ENCODE measurements at places on chromosomes 16 and 17.

DNA sequence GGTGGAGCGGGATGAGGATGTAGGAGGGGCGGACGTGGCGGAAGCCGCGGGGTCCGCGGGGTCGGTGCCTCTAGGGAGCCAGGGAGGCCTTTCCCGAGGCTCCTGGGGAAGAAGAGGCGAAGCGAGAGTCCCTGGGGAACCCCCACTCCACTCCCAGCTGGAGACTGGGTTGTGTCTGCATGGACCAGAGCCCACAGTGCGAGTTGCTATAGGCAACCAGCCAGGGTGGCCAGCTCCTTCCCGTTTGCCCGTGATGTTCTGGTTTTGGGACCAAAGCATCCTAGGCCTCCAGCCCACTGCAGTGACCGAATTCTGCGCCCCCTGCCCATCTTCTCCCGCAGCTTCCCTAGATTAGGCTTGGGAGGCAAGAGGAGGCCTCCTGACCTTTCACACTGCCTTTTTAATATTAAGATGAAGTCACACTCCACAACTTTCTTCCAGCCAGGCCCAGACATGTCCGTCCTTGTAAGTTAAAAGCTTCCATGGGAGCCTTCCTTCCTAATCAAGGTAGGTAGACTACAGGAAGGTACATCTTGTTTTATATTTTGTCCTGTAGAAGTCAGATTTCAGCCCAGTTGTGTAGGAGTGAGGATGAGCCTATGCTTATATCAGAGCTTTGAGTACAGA lies 469 bp downstream of the AMZ2 start:
- DNase-seq: peak; percentile 87

GRCh38 chr17:80603396-80603795 lies 58.8 kb downstream of the RPTOR start:
- DNase-seq: no peak

GRCh38 chr16:85238233-85238647 lies 126.0 kb upstream of the CIBAR2 start:
- peak; percentile 96 for DNase-seq

GRCh38 chr16:59342669-59343068 lies 608.6 kb upstream of the GOT2 start:
- DNase-seq: no peak

- no peak for DNase-seq
These were observed 2.6 kb upstream of the SOX15 start for GRCh38 chr17:7592422-7593021.

GRCh38 chr17:830381-830780 lies 48.2 kb downstream of the MRM3 start:
- no peak for DNase-seq

DNA sequence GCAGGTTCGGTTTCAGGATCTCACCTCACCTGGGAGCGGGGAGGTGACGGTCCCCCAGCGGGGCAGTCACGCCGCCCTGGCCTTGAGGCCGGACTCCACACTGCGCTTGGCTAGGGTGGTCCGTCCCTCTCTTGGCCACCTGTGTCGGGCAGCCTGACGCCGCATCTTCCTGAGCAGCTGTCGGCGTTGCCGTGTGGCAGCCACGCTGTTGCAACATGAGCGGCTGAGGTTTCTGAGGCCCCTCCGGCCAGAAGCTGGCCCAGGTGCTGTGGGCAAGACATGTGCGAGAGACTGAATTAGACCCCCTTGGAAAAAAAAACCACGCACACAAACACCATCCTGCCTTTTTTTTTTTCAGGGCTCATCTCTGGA lies 49.2 kb downstream of the IRF8 start:
- DNase-seq: no peak

- no peak for DNase-seq
These were observed 143.9 kb downstream of the CMIP start for GRCh38 chr16:81588326-81589081.

DNA sequence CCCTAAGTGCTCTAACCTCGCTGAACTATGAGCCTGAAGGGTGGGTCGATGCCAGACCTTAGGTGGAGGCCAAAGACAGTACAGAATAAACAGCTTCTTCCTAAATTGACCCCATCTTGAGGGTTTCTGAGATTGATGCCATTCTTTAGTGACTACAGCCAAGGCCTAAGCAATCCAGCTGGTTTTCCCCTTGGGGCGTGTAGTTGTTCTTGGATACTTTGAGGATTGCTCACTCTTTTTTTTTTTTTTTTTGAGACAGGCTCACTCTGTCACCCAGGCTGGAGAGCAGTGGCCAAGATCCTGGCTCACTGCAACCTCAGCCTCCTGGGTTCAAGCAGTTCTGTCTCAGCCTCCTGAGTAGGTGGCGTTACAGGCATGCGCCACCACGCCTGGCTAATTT lies 2.0 kb downstream of the OVCA2 start:
- no peak for DNase-seq

GRCh38 chr16:81432937-81433557 lies 11.6 kb upstream of the CMIP start:
- no peak for DNase-seq

GRCh38 chr17:6052926-6053325 lies 17.3 kb upstream of the WSCD1 start:
- DNase-seq: no peak

GRCh38 chr16:55252577-55252976 lies 71.4 kb upstream of the IRX6 start:
- no peak for DNase-seq

- no peak for DNase-seq
These were observed 2.8 kb upstream of the SLFN11 start for GRCh38 chr17:35376245-35376644.

GRCh38 chr16:21663889-21664647 lies at the start of gene OTOA:
OTOA (plus strand) TSS chr16:21663968; CDS start chr16:21678515, 14,547 bp downstream.
- DNase-seq: no peak

DNA sequence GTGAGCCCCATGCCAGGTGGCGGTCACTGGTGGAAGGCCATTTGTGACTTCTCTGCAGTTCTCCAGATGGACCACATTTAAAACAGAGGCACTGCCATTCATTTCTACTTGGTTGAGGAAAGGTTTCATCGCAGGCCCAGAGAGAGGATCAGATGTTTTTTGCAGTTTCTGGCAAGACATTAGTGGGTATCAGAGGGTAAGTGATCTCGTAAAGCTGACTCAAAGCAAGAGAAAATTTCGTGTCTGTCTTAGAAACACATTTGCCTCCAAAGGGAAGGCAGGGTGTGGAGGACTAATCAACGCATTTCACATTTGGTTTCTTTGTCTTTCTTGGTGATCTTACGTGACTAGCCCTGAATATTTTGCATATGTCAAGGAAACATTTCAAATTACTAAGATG lies 81.8 kb downstream of the PRKCB start:
- no peak for DNase-seq

DNA sequence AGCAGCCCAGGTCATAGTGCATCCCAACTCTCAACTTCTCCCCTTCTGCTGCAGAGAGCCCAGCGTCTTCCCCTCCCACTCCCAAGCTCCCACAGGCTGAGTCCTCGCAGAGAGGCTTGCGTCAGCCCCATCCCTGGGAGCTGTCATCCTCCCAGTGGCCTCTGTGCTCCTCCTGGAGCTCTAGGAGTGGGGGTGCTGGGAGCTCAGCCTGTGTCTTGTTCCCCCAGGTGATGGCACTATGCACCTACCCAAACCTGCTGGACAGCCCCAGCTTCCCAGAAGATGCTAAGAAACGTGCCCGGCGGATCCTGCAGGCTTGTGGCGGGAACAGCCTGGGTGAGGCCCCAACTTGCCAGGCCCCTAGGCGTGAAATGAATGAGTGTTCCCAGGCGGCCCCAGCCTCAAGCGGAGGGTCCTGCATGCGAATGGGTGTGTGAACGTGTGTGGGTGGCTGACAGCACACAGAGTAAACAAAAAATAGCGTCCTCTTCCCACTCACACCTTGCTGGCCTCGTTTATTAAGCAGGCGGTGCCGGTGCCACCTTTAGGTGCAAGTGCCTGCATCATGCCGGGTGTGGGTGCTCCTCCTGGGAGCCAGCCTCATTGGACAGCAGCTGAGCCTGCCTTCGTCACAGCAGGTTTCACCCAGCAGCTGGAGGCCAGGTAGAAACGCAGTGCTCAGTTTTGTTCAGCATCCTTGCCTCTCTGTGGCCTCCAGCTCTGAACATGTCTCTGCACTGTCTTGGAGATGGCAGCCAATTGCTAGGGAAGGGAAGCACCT lies 16.5 kb downstream of the GPT2 start:
- no peak for DNase-seq

DNA sequence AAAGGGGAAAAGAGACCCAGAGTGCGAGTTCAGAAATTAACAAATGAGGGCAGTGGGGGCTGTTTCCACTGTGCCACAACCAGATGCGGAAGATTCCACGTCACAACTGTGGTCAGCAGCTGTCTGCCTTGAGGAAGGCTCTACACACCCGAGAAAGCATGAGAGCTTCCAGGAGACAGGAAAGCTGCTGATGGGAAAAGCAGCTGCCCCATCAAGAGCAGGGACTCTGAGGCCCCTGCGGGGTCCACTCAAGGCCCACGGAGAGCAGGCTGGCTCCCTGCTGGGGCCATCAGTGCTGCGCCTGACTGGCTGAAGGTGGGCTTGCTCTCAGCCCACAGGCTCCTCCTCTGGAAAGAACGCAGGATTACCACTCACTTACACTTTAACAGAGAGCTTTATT lies 14.8 kb upstream of the TRAP1 start:
- DNase-seq: peak; percentile 42

- no peak for DNase-seq
These were observed 26.9 kb upstream of the PHB1 start for GRCh38 chr17:49441578-49441977.

Data from tibial artery (tissue), 4 donors.